ENCODE measurements at places on chromosomes 11 and 22.
A peak's percentile ranks its signal among the peaks of the same experiment; 100 is the strongest.

GRCh38 chr11:46537537-46538295 lies 56.1 kb downstream of the AMBRA1 start:
- DNase-seq, result peak; percentile 55

- no peak for DNase-seq
Measured at GRCh38 chr11:116422556-116422955, 350.2 kb downstream of the BUD13 start.

- DNase-seq, result no peak
Measured at GRCh38 chr11:103110391-103110790, 1.2 kb downstream of the DYNC2H1 start.

- DNase-seq, result no peak
Measured at GRCh38 chr22:21972806-21973205, 9.8 kb downstream of the TOP3B start.

DNA sequence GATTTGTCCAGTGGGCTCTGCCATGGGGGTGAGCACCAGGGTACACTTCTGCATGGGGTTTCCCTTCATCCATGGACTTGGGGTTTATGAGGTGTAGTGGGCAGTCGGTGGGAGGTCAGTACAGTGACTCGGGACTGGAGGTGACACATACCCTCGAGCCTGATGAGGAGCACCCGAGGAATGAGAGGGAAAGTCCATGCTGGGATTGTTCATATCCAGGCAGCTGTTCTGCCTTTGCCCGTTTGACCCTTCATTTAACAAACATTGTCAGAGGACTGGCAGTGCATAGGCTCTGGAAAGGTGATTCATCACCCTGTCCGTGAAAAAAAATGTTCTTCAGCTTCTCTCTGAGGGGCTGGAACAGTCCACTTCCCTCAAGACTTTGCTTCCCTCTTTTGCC lies 2.7 kb downstream of the NAV2 start:
- no peak for DNase-seq

DNA sequence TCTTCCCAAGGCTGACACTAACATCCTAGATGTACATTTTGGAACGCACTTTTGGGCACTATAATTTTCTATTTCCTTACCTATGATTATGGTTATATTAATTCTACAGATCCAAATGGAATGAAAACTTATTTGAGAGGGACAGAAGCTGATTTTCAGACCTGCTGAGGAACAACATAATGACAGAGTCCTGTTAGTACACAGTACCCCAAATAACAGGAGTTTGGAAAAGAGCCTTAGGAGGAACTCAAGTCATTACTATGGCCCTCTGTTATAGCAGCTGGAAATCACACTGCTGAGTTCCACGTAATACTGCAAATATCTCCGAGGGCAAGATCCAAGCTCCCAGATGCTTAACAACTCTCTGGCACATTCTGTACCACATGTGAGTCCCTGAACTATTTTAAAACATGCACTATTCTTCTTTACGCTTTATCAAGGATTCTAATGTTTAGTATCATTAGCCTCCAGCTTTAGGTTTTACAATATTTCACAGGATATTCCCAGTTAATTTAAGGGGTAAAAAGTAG lies 1027.7 kb upstream of the CCDC90B start:
- no peak for DNase-seq

- DNase-seq, result no peak
Measured at GRCh38 chr11:26065944-26066343, 266.0 kb upstream of the ANO3 start.

GRCh38 chr11:44611088-44611487 lies 45.6 kb downstream of the CD82 start:
- DNase-seq, result no peak

DNA sequence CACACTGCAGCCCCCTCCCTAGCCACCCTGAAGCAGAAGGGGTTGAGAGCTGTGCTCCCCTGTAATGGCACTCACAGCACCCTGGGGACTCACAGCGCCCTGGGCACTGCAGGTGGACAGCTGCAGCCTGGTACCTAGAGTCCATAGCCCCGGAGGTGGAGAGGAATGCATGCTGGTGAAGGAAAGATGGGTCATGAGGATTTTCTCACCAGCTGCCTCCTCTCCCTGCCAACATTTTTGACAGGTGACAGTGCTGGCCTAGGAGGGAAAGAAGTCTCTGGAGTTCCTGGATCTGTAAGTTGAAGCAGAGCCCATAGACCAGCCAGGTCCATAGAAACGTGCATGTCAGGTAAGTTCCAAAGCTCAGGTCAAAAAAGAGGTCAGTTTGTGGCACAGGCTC lies 330.5 kb downstream of the TENM4 start:
- DNase-seq, result no peak

DNA sequence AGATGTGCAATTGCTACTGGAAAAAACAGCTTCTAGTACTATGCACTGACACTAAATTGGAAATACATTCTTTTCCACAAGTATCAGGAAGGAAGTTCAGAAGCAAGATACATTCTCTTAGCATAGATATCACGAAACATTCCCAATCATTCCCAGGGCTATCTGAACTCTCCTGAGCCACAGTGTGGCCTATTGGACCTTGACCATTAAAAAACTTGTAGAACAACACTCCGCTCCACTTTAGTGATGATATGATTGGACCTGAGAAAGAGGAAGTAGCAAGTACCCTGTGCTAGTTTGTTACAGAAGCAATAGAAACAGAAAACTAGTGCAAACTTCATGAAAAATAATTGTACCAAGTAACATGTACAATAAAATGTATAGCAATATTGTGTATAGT lies 11.4 kb upstream of the OR5AK2 start:
- DNase-seq, result no peak

DNA sequence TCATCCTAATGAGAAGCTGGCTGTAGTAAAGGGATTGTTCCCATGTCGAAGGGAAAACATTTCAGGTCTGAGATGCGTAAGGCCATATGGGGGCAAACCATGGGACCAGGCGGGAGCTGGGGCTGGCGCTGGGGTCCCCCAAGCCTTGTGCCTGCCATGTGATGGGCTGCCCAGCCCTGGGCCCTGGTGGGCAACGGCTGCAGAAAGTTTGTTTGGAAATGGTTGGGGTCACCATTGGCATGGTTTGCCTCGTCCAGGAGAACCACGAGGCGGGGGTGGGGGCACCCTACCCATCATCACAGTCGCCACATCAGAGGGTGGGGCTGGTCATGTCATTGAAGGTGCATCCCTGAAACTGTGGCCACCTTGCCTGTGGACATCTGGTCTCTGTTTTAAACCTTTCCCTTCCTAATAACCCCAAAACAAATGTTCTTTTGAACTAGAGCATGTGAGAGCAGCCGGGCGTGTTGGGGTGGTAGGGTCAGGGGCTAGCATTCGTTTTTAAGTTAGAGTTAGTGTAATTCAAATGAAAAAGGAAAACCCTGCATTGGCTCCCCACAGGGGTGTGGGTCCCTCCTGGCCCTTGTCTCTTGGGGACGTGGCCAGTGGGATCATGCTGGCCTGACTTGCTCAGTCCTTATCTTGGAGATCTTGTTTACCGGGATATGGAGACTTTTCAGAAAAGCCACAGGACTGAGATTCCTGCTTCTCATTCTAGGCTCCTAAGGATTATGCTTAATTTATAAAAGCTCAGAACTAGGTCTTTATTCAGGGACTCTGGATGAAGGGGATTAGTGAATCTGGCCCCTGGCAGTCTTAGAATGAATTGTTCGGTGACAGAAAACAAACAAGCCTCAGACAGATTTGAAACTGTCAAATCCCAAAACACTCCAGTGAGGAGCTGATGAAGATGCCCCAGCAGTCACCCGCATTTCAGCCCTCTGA lies 98.5 kb downstream of the CTTN start:
- no peak for DNase-seq

GRCh38 chr11:60018058-60018457 lies 1.1 kb downstream of the OOSP4B start:
- no peak for DNase-seq

GRCh38 chr11:76279038-76279437 lies 72.7 kb upstream of the WNT11 start:
- DNase-seq, result no peak

GRCh38 chr22:49334976-49335375 lies 492.7 kb downstream of the BRD1 start:
- no peak for DNase-seq

DNA sequence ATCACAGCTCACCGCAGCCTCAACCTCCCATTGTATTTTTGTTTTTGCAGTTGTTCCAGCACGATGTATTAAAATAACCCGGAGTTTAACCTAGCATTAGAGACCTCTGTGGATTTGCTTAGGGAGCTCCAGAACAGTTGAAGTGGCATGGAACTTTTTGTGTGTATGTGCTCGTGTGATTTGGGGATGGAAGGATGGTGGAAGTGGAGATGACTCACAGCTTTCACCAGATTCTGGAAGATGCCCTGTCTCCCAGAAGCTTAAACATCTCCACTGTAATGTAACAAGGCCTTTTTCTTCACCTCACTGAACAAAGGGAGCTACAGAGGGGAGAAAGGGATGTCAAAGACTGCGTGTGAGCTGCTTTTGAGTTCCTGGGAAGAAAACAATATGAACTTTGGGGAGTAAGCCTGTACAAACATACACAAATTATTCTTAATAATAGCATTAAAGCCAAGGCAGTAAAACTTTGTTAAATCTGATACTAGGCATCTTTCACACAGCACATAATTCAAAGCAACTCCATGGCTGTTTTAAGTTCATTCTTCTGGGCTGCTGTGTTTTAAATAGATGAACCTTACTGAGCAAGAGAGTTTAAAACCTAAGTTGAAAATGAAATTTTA lies 226.4 kb downstream of the ADAMTS15 start:
- DNase-seq, result no peak

GRCh38 chr11:28058333-28058732 lies 49.6 kb downstream of the KIF18A start:
- no peak for DNase-seq

DNA sequence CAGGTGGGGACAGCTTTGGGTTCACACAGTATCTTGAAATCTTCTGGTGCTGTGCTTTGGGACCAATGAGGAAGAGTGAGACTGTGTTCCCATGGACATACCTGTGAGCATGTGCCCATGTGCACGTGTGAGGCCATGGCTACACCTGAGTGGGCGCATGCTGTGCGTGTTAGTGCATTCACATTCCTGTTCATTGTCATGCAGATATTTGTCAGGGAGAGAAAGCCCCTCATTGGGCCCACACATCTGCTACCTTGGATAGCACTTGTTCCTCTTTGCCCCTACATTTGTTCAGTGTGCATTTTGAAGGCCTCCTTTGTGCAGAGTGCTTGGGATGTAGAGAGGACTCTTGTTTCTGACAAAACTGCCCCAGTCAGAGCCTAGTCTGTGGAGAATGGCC lies 154.3 kb upstream of the E2F8 start:
- DNase-seq, result no peak

DNA sequence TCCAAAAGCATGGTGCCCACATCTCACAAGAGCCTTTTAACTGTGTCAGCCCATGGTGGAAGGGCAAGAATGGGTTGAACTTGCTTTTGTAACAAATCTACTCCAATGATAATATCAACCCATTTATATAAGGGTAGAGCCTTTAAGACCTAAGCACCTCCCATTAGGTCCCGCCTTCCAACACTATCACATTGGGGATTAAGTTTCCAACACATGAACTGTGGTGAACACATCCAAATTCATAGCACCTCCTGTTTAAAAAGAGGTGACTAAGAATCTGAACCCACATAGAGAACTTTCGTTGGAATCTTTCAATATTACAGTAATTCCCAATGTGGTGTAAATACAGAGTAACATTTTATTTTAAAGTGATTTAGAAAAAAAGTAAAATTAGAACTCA lies 9.2 kb upstream of the CNTF start:
- no peak for DNase-seq

DNA sequence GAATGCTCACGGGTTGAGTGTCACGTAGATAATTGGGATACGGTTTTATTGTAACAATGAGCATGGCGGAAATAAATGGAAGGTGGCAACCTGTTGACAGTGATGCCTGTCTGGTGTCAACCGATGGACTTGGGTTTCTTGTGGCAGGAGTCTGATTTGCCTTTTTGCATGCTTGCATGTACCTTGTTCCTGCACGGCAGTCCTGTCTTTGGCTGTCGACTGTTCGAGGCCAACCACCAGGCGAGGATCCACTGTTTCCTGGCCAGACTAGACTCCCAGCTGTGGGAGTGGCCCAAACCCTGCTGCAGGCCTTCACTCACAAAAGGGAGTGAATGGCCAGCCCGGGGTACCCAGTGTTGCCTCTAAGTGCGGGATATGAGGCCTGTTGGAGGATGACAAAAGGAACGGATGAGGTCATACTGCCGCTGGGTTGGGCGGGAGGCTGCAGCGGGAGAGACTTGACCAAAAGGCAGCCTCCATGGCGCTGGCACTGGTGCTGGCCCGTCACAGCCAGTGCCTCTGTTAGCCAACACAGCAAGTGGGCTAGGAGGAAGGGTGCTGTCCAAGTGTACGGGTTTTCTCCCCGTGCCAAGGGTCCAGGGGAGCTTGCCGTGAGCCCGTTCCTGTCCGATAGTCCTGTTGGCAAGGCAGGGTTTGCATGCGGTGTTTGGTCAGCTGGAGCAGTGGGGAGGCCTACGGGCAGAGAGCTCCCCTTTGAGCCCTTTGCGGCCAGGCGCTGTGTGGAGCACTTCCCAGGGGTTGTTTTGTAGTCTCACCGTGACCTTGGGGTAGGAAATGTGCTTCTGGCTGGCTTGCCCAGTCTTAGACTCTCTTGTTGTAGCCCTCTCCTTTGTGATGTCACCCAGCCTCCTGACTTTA lies 974 bp downstream of the DGCR8 start:
- DNase-seq, result no peak

DNA sequence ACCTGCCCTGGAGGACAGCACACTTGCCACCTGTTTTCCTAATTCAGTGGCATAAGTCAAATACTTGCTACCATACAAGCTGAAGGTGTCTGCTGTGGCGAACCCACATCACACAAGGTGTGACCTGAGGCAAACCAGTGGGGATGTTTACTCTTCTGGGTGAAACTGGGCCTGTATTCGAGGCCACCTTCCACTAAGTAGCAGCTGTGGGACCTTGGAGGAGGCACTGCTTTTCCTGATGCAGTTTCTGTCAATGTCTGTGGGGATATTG lies 927.4 kb downstream of the BRD1 start:
- no peak for DNase-seq
